ENCODE measurements at places on chromosomes 5 and 9.

- no peak for DNase-seq
Measured at GRCh38 chr5:65015767-65016166, 247.0 kb downstream of the CWC27 start.

- no peak for DNase-seq
Measured at GRCh38 chr5:170896779-170897178, 35.0 kb downstream of the RANBP17 start.

DNA sequence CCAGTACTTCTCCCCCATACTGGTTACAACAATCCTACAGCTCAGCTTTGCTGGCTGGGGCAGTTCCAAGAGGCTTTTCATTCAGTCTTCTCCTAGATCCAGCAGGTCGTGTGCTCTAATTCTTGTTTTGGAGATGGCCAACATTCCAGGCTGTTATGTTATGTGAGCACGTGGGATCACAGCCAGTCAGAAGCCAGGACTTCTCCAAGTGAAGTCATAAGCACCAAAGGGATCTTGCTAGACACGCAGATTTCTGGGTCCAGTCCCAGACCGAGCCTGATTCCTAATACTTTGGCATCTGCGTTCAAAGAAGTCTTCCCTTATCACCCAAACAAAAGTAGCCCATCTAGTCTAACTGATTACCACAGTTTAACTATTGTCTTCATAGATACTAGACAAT is 1.4 kb upstream of the LARP1 start:
- DNase-seq = peak; percentile 23

DNA sequence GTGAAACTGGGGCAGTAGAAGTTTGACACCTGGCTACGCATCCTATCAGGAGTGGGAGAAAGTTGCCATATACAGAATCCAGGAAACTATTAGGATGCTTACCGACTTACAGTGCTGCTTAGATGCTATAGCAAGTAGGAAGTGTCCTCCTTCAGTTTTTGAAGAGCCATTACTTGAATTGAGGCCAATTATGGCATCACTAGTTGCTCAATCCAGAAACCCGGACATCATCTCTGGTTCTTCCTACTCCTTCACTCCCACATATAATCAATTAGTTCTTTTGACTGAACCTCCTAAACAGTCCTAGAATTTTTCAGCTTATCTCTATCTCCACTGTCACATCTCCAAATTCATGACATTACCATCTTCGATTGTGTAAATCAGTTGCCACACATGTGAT is 41.8 kb upstream of the UGCG start:
- no peak for DNase-seq

- peak; percentile 66 for DNase-seq
Measured at GRCh38 chr5:76525956-76526355, 97.2 kb downstream of the F2RL2 start.

- DNase-seq = no peak
Measured at GRCh38 chr5:11468334-11469039, 435.8 kb downstream of the CTNND2 start.

DNA sequence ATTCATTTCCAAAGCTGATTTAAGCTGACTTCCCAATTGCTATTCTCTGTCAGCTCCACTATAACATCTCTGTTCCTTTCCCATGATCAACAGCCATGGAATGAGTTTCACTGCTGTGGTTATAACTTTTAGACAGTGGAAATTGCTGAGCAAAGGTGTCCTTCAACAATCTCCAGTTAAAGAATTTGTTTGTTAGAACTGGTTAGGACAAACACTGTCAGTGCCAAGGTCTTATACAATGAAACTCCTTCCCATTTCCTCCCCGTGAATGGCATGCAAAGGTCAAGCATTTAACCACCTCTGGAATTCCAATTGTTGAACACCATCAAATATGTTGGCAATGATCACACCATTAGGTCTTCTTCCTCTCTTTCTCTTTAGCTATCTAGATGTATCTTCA is 45.7 kb upstream of the GHR start:
- DNase-seq = no peak

DNA sequence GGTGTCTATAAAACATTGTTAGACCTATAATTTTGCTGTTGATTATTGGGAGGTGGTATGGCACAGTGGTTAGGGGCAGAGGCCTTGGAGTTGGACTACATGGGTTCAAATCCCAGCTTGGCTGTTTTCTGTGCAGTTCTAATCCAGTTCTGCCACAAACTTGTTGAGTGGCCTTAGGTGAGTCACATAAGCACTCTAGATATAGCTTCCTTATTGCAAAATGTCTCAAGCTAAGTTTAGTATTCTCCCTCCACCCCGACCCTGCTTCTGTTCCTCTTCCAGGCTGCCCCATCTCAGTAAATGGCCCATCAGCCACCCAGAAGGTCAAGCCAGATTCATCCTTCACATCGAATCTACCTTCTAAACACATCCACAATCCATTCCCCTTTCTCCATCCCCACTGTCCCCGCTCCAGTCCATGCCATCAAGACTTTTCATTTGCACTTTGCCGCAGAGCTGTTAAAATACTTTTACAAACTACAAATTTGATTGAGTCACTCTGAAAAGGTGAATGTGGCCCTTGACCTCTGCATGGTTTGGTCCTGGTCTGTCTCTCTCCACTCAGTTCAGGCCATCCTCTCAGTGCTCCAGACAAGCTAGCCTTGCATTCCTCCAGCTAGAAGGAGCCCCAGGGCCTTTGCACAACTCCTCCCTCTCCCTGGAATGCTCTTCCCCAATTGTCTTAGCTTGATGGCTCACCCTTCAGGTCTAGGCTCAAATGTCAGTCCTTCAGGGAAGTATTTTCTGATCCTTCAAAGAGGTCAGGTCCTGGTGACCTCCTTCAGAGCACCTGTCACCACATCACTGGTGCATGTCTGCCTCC is 10.0 kb upstream of the HDHD3 start:
- DNase-seq = no peak

DNA sequence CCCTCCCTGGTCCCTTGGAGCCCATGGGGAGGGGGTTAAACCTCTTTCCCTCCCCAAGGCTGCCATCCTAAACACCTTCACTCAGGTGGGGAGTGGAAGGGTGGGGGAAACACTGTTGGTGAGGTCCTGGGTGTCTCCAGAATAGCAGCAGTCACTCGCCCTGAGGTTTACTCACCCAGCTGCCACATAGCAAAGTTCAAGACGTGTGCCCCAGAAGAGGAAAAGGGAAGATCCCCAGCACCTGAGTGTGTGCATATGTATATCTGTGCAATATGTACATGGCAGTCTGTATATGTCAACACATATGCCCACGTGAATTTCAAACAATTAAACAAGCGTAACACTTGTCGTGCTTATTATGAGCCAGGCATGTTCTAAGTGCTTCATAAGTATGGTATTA is 31.3 kb upstream of the SMU1 start:
- DNase-seq = no peak

Measured in hematopoietic multipotent progenitor cell treated with erythropoietin and hydrocortisone succinate and interleukin-3 and kit ligand, for 4 days (in vitro differentiated cells).